ENCODE measurements at places on chromosomes 5 and 9. TPM values are rescaled to one million over a fixed set of nuclear protein-coding genes. Genes with fewer than 3 reads are reported as not detected.

The SLC46A2 gene
- total RNA-seq, result not detected

The NDFIP1 gene
- 84.4 TPM for total RNA-seq

The EQTN gene
- not detected for total RNA-seq

The TBC1D9B gene
- total RNA-seq, result 73.7 TPM
